Right kidney (tissue), 9 donors: ENCODE measurements at places on chromosomes 12 and 14.

GRCh38 chr14:73344319-73344718, 107.0 kb downstream of the PAPLN start:
- no peak for DNase-seq

DNA sequence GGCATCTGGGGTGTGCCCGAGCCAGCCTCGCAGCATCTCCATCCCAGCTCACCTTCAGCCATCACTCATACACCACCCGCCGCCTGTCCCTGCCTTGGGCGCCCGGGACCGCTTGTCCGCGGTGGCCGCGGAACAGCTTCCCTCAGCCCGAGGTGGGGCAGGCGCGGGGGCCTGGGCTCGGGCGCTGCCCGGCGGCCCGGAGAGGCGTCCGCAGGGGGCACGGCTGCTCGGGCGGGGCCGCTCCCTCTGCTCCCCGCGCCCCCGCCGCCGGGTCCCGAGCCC, 430 bp downstream of the SLC41A2 start:
- no peak for DNase-seq

GRCh38 chr12:69894800-69895383, 69.9 kb downstream of the MYRFL start:
- no peak for DNase-seq

GRCh38 chr12:122790393-122791075, 16.2 kb downstream of the CCDC62 start:
- DNase-seq: no peak

DNA sequence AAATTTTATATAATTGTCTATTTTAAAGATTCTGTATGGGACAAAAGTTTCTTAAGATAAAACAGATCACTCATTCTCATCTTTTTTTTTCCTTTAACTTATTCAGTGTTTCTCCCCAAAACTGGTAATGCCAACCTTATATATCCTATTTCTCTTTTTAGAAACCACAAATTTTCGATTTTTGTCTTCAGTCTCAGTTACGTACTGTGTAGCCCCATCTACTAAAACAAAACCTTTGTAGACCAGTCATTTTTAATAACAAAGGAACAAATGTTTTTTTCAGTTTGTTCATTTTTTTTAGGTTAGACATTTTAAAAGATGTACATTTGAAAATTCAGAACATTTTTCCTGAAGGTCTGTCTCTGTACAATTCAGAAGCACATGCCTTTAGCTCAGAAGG, 18.2 kb downstream of the PNMA1 start:
- DNase-seq: no peak

GRCh38 chr14:101862711-101863110, 101.2 kb downstream of the PPP2R5C start:
- DNase-seq: no peak

DNA sequence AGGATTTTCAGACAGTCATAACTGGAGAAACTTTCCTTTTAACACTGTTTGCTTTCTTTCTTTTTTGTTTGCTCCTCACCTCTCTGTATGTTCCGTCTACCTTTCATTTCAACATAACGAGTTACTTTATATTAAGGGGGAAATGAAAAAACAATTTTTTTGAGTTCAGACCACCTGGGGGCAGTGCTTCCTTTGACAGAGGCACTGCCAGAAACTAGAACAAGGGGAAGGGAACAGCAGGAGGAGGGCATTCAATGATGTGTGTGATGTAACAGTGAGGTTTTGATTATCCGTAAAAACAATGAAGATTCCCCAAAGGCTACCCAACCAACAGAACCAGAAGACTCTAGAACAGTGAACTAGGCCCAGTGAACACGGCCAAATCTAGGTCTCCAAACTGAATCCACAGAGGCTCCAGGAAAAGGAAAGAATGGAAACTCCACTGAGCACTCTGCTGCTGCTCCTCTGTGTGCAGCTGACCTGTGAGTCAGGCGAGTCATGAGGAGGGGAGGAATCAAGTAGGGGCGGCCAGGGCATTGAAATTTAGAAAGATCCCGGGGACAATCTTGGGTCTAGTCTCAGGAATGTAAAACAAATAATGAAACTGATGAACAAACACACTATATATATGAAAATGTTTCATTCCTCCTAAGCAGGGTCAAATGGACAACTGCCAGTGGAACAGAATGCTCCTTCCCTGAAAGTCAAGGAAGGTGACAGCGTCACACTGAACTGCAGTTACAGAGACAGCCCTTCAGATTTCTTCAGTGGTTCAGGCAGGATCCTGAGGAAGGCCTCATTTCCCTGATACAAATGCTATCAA, 323.5 kb downstream of the DAD1 start:
- DNase-seq: no peak

DNA sequence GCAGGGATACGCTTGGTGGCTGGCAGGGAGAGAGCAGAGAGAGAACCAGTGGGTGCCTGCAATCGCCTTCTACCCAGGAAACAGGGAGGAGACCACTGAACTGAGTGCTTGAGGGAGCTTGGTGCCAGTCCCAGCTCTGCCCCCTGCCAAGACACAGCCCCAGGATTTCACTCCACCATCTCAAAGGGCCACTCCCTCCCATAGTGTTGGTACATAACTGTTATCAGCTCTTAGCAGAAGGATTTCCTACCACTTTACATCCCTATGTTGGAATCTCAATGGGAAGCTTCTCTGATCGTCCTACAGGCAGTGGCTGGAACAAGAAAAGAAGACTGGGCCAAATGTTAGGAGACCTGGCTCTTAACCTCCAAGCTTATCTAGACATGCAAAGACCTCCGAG, 157.4 kb upstream of the FOXN3 start:
- no peak for DNase-seq

GRCh38 chr12:75476071-75476470, 4.5 kb upstream of the GLIPR1 start:
- no peak for DNase-seq

DNA sequence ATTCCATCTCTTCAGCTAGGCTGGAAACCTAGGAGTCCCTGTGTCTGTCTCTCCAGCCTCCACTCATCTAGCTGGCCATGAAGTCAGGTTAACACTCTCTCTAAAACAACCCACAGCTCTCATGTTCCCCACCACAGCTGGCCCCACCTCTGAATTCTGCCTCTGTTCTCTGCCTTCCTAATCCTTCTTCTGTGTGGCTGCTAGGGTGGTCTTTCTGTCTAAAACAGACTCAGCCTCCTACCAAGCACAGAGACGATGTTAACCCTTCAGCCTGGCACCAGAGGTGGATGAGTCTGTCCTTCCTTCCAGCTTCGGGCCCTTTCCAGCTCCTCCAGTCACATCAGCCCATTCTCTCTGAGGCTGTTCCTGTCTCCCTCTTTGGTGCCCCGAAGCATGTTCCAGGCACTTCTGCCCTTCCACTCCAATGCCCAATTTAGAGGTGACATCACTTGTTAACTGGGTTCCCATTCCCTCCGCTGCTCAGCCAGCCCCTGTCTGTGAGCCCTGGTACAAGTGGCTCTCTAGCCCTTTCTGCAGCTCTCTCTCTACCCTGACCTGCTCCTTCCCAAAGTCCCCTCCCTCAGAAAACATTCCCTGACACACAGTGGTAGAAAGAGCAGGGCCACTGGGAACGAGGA, 9.1 kb downstream of the FIGNL2 start:
- no peak for DNase-seq

GRCh38 chr12:113230315-113231234, 9.3 kb downstream of the TPCN1 start:
- DNase-seq: no peak

- DNase-seq: no peak
These were observed 3.1 kb downstream of the MAP3K12 start for GRCh38 chr12:53495903-53496751.

- DNase-seq: no peak
These were observed 195.5 kb upstream of the BTG1 start for GRCh38 chr12:92341065-92341668.

GRCh38 chr14:90191154-90191553, 65.2 kb upstream of the PSMC1 start:
- no peak for DNase-seq

GRCh38 chr12:104669089-104669721, 212.5 kb downstream of the CHST11 start:
- no peak for DNase-seq

GRCh38 chr12:67331828-67332227, 62.7 kb downstream of the CAND1 start:
- DNase-seq: no peak

GRCh38 chr14:62824086-62824485, 221.2 kb downstream of the KCNH5 start:
- no peak for DNase-seq

- DNase-seq: no peak
These were observed 16.0 kb upstream of the ENDOU start for GRCh38 chr12:47741340-47741703.

GRCh38 chr12:7162691-7163114, 26.8 kb upstream of the PEX5 start:
- DNase-seq: peak; percentile 33

DNA sequence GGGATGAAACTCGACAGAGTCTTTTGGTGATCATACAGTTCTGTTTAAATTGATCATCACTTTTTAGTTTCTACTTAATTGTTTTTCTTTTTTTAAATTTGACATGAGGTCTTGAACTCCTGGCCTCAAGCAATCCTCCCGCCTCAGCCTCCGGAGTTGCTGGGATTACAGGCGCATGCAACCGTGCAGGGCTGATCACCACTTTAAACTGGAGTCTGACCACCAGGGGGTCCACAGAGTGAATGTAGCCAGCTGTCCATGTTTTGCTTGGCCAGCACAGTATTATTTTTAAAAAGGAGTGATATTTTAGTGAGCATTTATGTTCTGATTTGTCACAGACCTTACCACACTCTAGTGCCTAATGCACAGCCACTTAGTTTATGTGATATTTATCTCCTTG, 10.7 kb downstream of the DAAM1 start:
- DNase-seq: no peak

- peak; percentile 7 for DNase-seq
These were observed 212.6 kb downstream of the SLC16A7 start for GRCh38 chr12:59808317-59808910.

- DNase-seq: no peak
These were observed 32.0 kb downstream of the RTL1 start for GRCh38 chr14:100871234-100872186.

DNA sequence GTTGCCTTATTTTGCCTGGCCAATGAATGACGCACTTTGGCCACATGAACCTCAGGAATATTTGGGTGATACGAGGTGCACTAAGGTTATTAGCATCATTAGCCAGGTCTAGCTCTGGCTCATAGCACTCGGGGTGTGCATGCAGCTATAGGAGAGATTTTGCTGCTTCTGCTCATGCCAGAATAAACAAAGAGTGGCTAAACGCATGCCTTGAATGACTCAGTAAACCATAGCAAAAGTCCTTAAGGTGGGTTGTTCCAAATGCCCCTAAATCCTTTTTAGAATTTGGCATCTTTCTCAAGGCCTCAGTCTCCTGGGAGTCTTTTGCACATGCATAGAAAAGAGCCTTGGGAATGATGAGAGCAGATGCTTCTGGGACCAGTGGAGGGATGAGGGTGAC, 343.7 kb upstream of the FKBP4 start:
- DNase-seq: no peak

- DNase-seq: no peak
These were observed 432.1 kb downstream of the CCDC91 start for GRCh38 chr12:28622406-28622805.

GRCh38 chr14:33280646-33281045, 342.0 kb downstream of the NPAS3 start:
- no peak for DNase-seq

- no peak for DNase-seq
These were observed 59.1 kb upstream of the BICD1 start for GRCh38 chr12:32047357-32048212.

GRCh38 chr12:51270067-51270950, at the start of gene SMAGP:
Gene SMAGP, minus strand, starts transcription at chr12:51270415. Its CDS starts 1,137 bp downstream, at chr12:51269278.
- DNase-seq: peak; percentile 76

GRCh38 chr14:91519239-91520036, 9.3 kb upstream of the PPP4R3A start:
- DNase-seq: no peak

DNA sequence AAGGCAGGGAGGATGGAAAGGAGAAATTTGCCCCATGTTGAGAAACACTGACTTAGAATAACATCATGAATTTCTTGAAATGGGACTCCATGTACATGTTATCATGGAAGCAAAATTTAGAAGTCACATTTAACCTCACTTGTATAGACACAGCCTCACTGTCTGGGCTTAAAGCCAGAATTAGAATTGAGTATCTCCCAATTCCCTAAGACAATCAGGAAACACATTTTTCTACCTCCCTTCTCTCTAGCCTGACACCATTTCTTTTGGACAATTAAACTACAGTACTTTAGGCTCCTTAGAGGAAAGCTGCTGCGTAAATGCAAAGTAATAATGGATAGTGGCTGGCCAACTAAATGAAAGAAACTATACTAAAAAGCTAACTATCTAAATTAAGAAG, 795.5 kb downstream of the C12orf50 start:
- DNase-seq: no peak

GRCh38 chr12:48119834-48120195, 651 bp downstream of the PFKM start:
- no peak for DNase-seq

DNA sequence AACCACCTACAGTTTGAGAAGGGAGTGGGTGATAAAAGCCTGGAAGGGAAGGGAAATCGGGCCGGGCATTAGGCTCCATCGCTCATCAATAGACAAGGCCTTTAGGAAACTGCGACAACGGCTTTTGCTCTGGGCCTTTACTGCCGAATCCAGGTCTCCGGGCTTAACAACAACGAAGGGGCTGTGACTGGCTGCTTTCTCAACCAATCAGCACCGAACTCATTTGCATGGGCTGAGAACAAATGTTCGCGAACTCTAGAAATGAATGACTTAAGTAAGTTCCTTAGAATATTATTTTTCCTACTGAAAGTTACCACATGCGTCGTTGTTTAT, 261 bp upstream of the RNU7-1 start:
- peak; percentile 92 for DNase-seq

- no peak for DNase-seq
These were observed 56.2 kb upstream of the DDHD1 start for GRCh38 chr14:53209370-53209769.

DNA sequence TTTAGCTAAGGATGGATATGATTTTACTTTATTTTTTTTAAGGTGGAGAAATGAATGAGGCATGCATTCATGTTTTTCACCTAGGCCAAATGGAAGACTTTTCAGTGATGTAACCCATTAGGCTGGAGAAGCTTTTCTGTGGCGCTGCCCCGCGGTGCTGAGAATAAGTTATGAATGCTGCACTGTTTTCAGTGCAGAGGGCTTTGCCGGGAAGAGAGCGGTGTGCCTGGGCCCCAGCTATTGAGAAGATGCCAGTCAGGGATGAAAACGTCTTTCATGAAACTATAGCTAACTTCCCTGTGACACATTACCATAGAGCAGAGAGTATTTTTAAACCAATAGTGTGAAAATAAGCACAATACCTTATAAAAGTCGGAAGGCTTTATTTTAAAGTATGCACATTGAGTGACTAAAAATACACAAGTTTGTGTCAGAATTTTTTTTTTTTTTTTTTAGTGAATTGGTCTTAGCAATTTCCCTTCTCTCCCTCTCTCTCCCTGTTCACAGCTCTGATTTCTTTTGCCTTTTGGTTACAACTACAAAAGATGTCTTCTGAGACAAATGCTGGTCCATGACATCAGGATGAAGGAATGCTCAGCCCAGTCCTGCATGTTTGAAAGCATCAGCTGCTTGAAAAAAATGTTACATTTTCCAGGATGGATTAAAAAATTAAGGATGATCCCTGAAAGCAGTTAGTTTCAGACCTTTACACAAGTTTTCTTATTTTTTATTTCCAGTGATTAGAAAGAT, 48.3 kb downstream of the NPAS3 start:
- DNase-seq: no peak

- DNase-seq: no peak
These were observed 4.4 kb upstream of the CFL2 start for GRCh38 chr14:34718750-34719304.
